ENCODE measurements at places on chromosomes 7 and 10.

DNA sequence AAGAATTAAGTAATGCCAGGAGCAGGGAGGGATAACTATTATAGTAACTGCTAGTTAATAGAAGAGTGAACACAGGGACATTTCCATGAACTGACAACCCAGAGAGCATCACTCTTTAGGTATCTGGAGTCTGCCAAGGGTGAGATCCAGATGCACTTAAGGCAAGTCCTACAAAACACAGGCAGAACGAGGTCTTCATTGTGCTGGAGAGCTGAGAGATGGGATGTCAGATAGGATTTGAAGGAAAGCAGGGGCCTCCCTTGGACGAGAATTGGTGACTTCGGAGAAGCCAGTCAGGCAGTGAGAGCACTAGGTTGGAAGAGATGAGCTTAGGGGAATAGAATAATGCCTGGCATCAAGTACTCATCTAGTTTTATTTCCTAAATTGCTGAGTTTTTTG is 684.5 kb downstream of the GATA3 start:
- DNase-seq, result no peak

DNA sequence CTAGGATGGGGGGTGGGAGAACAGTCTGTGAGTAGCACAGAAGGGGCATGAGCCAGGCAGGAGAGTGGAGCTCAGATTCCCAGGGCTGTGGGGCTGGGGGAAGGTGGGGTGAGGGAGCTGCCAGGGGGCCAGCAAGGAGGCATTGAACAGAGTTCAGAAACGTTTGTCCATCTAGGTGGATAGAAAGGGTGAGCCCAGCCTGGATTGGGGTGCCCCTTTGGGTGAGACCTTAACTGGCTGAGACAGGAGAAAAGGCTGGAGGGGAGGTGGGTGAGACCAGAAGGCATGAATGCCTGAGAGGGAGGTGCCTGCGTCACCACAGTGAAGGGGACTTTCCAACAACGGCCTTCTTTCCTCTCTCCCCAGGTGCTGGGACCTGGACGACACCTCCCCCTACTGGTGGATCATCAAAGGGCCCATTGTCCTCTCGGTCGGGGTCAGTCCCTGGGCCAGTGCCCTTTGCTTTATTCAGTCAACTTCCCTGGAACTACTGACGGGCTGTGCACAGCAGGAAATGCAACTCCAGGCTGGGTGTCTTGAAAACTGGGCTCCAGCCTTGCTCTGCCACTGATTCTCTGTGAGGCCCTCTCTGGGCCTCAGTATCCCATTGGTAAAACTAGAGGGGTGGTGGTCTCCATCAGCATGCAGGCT is 11.0 kb downstream of the GHRHR start:
- peak; percentile 27 for DNase-seq

DNA sequence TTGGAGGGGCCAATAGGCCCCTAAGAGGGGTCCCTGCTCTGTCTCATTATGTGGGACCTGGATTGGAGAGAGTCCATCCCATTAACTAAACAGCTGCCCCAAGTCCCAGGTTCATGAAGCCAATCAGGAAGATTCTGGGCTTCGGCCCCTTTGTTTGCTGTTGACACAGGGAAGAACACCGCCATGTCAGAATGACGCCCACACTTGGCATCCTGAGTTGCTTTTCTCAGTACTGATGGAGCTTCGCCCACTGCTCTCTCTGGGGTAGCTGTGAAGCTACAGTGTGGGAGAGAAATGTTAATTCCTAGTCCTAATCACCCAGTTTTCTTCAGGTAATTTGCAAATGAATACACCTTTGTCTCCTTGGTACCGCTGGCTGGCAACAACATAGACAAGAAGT is 264.7 kb downstream of the GLRX3 start:
- DNase-seq, result no peak

DNA sequence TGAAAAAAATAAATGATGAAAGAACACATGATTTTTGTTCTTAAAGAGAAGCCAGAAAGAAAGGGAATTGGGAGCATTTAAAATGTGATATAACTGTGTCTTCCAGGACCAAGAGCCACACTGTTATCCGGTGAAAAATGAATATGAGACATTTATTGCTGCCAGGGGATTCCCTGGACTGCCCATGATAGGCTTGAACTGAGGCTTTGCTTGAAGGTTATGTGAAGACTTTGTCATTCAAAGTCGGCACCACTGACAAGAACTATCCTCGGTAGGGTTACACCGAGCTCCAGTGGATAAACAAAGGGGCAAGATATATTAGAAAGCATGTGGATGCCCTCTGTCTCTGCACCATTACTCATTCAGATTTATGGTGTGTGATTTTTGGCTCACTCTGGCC is 125.4 kb upstream of the MINDY3 start:
- DNase-seq, result no peak

DNA sequence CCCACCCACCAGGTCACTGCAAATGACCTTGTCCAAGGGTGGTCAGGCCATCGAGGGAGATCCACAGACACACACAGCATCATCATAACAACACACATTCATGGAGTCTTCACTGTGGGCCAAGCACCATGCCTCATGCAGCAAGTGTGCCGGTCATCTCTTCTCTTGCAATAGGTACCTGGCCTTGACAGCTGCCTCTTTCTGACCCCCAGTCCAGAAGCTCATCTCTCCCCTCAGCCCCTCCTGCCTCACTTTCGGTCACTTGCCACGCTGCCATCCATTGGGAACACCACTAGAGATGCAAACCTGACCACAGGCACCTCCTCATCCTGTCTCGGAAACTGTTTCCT is 75.9 kb downstream of the OAT start:
- no peak for DNase-seq

DNA sequence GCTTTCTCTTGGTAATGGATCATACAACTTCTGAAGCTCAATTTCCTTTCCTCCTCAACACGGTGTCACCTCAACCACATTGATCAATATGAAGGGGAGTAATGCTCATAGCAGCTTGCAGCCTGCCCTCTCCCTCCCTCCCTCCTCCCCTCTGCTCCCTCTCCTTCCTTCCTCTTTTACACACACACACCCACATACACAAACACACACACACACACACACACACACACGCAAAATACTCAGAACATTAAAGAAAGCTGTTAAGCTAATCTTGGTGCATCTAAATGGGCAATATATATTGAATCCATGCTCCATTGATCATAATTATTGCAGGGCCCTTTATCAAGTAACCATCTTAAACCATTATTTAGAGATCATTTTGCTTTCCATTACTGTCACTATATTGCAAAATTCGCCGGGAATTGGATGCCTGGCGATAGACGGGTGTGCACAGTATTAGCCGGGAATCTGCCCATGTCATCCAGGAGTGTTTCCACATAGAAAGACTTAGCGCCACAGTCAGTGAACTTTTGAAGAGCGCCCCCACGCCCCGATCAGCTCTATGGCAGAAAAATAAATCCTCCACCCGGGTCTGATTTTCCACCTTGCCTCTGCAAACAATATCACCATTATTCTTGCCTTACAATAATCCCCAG is 122.0 kb downstream of the PRLHR start:
- no peak for DNase-seq

DNA sequence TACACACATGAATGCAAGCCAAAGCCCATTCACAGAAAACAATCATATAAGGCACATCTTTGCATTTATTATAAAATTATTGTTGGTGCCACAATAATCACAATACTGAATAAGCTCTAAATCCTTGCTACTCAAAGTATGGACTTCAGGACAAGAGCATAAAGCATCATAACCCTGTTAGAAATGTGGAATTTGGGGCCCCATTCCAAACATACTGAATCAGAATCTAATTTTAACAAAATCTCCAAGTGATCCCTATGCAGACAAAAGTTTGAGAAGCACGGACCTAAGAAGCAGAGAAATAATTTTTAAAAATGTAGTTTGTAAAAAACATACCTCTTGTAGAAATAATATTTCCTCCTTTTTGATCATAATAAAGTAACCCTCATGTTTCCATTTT is 199.2 kb downstream of the IMMP2L start:
- DNase-seq, result no peak

DNA sequence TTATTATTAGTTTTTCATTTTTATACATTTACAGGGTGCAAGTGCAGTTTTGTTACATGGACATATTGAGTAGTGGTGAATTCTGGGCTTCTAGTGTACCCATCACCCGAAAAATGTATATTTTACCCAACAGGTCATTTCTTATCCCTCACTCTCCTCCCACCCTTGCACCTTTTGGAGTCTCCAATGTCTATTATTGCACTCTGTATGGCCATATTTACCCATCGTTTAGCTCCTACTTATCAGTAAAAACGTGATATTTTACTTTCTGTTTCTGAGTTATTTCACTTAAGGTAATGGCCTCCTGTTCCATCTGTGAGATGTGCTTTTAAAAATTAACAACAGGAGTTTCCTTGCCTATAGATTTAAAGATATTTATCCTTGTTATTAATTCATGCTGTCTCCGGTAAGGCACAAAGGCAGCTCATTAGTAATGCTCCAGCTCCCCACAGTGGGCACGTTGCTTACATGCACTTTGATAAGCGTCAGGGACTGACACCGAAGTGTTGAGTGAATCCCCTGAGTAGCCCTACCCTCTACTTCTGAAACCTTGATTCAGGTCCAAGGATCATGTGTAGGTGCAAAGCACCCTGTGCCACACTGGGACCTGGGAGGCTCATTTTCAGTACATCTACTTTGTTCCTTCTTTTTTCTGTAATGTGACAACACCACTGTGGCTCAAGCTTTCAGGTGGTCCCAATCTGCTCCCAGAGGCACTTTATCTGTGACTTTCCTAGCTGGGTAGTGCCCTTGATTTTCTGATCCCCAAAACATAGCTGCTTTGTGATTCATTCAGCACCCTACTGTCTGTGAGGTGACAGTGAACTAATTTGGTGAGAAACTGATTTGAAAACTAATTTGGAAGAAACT is 27.3 kb downstream of the HYAL4 start:
- DNase-seq, result peak; percentile 1

Measured in NCI-H187 (cell line).